ENCODE measurements at places on chromosomes 7 and 10. TPM values are rescaled to one million over a fixed set of nuclear protein-coding genes. Genes with fewer than 3 reads are reported as not detected.

DNA sequence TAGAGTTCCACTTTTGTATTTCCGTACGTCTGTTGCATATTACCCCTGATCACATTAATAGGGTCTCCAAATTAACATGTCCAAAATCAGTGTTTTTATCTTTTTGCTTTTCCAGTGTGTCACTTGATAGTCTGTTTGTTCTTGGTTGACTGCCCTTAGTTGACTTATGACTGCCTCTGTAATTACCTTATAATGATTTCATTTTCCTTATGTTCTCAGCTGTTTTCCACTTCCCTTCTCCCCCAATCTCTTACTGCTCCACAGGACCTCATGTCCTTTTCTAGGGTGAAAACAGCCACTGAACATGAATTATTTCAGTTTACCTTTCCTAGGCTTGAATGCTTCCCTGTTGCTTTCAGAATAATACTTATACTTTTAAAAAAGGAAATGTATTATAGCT, 54.7 kb downstream of the MAPK8 start:
- DNase-seq: no peak

- no peak for DNase-seq
These were observed 221.2 kb downstream of the SLC25A13 start for GRCh38 chr7:96100737-96101136.

- no peak for DNase-seq
These were observed 1.3 kb upstream of the CCDC136 start for GRCh38 chr7:128790315-128791041.

GRCh38 chr10:10497245-10497644, 520.4 kb upstream of the CELF2 start:
- no peak for DNase-seq

Gene POLD2
- total RNA-seq: 224 TPM

DNA sequence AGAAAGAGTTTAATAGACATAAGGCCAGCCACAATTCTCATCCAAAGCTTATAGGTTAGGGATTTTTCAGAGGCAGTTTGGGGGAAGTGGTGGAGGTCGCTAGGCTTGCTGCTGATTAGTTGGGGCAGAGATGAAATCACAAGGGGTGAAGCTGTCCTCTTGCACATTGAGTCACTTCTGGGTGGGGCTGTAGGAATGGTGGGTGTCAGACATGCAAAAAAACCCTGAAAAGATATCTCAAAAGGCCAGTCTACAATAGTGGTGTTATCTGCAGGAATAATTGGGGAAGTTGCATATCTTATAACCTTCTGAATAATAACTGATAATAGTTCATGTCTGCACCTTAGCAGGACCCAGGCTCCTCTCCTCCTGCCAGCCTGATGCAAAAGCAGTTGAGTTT, 2.1 kb downstream of the FAM24B start:
- no peak for DNase-seq

DNA sequence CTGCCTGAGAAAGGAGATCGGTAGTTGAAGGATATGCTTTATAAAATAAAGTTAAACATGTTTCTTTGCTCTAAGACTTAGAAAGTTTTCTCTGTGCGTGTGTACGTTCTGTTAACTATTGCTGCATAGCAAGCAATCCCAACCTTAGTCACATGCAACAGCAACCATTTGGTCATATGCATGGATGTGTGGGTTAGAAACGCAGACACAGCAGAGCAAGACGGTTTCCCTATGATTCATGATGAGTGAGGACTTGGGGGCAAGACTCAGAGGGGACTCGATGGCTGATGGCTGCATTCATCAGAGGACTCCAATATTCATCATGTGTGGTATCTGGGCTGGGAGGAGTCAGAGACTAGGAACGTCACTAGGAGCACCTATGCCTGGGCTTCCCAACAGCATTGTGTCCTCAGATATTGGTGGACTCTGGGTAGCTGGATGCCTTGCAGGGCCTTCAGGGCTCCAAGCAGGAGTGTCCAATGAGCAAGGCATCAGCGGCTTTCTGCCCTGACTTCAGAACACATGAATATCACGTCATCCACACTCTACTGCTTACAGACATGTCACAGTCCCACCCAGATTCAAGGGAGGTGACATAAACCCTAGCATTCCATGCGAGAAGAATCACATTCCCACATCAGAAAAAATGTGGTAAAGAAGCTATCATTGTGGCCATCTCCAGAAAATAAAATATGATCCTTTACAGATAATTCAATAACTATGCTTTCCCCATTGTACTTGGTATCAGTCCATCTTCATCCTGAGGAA, 731.2 kb downstream of the TNS3 start:
- no peak for DNase-seq

GRCh38 chr10:102468683-102469082, 17.3 kb upstream of the C10orf95 start:
- DNase-seq: no peak

Gene HOGA1
- 0.15 TPM for total RNA-seq

DNA sequence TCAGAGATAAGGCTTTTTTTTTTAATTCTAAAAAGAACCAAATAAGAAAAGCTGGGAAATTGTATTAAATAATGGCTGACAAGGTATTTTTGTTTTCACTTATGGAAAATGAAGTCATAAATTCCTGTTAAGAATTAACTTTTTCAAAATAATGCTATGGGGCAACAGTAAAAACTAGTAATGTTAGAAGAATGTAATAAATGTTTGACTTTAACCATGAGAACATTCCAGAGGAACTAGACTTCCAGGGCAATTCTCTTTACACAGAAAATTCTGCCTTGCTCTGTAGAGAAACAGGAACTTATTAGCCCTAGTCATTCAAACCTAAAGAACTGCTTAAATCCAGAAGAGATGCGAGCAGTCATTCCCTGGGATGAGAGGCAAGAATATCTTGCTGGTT, 571.1 kb downstream of the IPMK start:
- DNase-seq: peak; percentile 94

Gene H2BK1
- total RNA-seq: not detected

Gene LLCFC1
- total RNA-seq: not detected

Gene KIAA1549
- 8.2 TPM for total RNA-seq

- peak; percentile 99 for DNase-seq
These were observed 112.1 kb downstream of the SGMS1 start for GRCh38 chr10:50511492-50512213.

- DNase-seq: no peak
These were observed 124.4 kb downstream of the ZNF33B start for GRCh38 chr10:42513921-42514320.

GRCh38 chr7:22851145-22851544, 28.5 kb upstream of the TOMM7 start:
- peak; percentile 37 for DNase-seq

- peak; percentile 61 for DNase-seq
These were observed 116.1 kb downstream of the FANK1 start for GRCh38 chr10:126012485-126012884.

GRCh38 chr10:15222511-15222910, 54.0 kb upstream of the NMT2 start:
- DNase-seq: no peak

- DNase-seq: peak; percentile 50
These were observed 25.3 kb downstream of the TNS3 start for GRCh38 chr7:47556511-47557180.

Gene FRAT2
- total RNA-seq: 19.2 TPM

Gene RTKN2
- total RNA-seq: 26.6 TPM

DNA sequence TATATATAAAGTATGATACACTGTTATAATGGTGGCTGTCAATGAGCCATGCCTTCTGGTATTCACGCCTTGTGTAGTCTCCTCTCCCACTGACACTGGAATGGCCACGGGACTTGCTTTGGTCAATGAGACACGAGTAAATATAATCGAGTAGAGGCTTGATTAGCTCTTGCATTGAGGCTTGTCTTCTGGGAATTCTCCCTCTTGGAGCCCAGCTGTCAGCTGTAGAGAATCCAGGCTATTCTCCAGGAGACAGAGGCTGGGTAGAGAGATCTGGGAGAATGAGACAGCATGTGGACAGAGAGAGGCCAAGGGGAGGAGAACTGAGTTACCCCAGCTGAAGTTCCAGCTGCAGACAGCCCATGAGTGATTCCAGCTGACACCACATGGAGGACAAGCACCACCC, 25.2 kb upstream of the PLCE1 start:
- DNase-seq: no peak

Gene BCL7B
- total RNA-seq: 46.5 TPM

Gene ASIC3
- 1.7 TPM for total RNA-seq

Gene PRKCQ
- total RNA-seq: not detected

- no peak for DNase-seq
These were observed 25.8 kb downstream of the TWIST1 start for GRCh38 chr7:19091550-19092200.

DNA sequence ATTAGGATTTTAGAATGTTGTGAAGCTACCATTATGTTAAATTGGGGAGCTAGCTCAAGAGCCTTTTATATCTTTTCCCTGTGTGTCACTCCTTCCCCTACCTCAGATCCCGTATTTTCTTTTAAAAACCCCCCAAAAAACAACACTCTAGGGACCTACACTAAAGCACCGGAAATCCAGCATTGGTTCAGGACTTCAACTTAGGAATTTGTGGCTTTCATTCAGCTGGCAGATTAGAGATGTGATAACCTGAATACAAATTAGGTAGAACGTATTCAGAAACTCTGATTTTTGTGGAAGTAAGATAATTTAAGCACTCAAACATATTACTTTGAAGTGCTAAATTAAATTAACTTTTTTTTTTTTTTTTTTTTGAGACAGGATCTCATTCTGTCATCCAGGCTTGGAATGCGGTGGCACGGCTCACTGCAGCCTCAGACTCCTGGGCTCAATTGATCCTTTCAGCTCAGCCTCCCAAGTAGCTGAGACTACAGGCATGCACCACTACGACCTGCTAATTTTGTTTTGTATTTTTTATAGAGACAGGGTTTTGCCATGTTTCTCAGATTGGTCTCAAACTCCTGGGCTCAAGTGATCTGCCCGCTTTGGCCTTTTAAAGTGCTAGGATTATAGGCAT, 6.8 kb downstream of the TBC1D12 start:
- no peak for DNase-seq

Gene COX19
- total RNA-seq: 12.4 TPM

Gene TET1
- 3.0 TPM for total RNA-seq

- DNase-seq: peak; percentile 62
These were observed 217.6 kb upstream of the TMEM229A start for GRCh38 chr7:124250297-124251034.

Gene UPK3BL1
- total RNA-seq: 22.7 TPM

DNA sequence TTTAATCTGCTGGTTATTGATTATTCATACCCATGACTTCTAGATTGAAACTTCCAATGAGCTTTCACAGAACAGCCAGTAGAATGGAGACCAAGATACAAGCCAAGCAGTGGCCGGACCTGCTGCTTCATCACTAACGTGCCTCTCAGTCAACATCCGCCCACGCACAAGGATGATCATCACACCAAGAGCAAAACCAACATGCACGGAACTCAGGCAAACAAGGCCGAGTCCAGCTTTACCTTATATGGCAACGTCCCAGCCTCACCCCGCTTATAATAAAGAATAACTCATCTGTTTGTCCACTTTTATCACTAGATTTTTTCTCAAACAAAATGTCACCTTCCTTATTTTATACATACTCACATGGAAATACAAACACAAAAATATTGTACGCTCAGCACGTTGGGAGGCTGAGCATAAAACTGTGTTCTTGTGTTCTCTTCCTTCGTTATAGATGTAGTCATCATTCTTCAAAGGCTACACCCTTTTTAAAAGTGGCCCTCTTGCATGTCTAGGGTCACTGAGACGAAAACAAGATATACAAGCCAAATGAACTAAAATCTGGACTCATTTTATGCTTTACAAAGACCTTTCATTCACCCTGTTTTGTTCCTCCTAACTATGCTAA, 122.7 kb downstream of the SFMBT2 start:
- DNase-seq: peak; percentile 63

GRCh38 chr7:44883961-44884620, 1.2 kb downstream of the PURB start:
- DNase-seq: no peak

Gene SEMA3E
- 5.9 TPM for total RNA-seq

Gene LHFPL3
- not detected for total RNA-seq

GRCh38 chr10:131129544-131129943, 182.0 kb downstream of the TCERG1L start:
- DNase-seq: no peak

DNA sequence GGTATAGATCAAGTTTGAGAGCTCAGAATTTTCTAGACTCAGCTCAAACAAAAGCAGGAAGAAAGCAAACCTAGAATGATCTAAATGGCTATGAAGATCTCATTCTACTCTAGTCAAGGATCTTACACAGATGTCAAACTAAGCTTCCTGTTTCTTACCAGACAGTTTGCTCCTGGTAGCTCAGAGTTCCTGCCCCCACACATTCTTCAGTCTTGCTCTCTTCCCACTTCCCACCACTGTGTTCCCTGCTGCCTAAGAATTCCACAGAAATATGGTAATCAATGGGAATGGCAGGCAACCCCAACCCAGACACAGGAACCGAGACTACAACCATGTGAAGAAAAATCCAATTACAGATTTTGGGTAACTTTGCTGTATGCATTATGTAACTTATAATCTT, 133.4 kb upstream of the PTN start:
- no peak for DNase-seq

Data from PC-3 (cell line).